ENCODE measurements at places on chromosomes 11 and 22. TPM values are rescaled to one million over a fixed set of nuclear protein-coding genes. Genes with fewer than 3 reads are reported as not detected.

- H3K4me3 ChIP-seq = no peak overlapping the region
- H3K27me3 ChIP-seq = no peaks in the 10 kb centered on the region
- no peaks in the 10 kb centered on the region for H3K36me3 ChIP-seq
- no peaks in the 10 kb centered on the region for H3K4me1 ChIP-seq
These were observed 52.3 kb upstream of the BMAL1 start for GRCh38 chr11:13225038-13226001.

GRCh38 chr22:50303848-50304527, 3.5 kb downstream of the PLXNB2 start:
- no peaks in the 10 kb centered on the region for H3K27me3 ChIP-seq
- H3K27ac ChIP-seq = no peak overlapping the region
- peaks cover 21% of the 10 kb centered on the region for H3K4me1 ChIP-seq
- no peak for DNase-seq
- no peaks in the 10 kb centered on the region for H3K36me3 ChIP-seq

GRCh38 chr11:26823963-26824362, 102.1 kb upstream of the SLC5A12 start:
- no peak overlapping the region for H3K27ac ChIP-seq
- H3K4me1 ChIP-seq = no peaks in the 10 kb centered on the region
- DNase-seq = no peak
- H3K36me3 ChIP-seq = no peaks in the 10 kb centered on the region
- H3K4me3 ChIP-seq = peak overlapping the region; percentile 27
- H3K27me3 ChIP-seq = no peaks in the 10 kb centered on the region

GRCh38 chr11:17004486-17005148, 9.6 kb downstream of the PLEKHA7 start:
- H3K36me3 ChIP-seq = no peaks in the 10 kb centered on the region
- H3K27ac ChIP-seq = no peak overlapping the region
- no peaks in the 10 kb centered on the region for H3K27me3 ChIP-seq

DNA sequence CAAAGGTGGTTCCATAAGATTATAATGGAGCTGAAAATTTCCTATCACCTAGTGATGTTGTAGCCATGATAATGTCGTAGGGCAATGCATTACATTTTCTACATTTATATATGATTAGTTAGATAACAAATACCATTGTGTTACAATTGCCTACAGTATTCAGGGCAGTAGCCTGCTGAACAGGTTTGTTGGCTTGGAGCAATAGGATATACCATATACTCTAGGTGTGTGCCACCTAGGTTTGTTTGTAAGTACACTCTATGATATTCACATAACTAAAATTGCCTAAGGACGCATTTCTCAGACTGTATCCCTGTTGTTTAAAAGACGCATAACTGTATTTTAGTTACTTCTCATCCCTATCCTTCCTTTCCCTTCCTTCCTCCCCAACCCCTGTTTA, 13.6 kb downstream of the PLEKHB1 start:
- DNase-seq = no peak
- no peak overlapping the region for H3K4me3 ChIP-seq

- H3K4me1 ChIP-seq = peaks cover 8% of the 10 kb centered on the region
- no peaks in the 10 kb centered on the region for H3K36me3 ChIP-seq
- no peak overlapping the region for H3K4me3 ChIP-seq
- H3K27me3 ChIP-seq = no peaks in the 10 kb centered on the region
These were observed 38.3 kb downstream of the KCNJ4 start for GRCh38 chr22:38416621-38417251.

DNA sequence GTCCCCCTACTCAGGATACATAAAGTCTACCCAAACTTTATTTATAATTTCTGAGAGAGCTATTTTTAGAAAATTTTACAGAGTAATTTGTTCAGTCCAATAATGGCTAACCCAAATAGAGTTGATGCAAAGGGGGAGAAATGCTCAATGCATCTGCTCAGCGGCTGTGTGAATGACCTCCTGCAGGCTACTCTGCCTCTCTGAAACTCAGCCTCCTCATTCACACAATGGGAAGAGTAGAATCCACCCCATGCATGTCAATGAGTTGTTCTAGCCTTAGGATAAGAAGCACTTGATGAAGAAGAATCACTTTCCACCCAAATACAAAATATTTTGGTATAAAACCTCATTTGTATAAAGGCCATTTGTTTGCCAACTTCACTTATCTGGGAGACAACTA, 1204.0 kb downstream of the LRRC4C start:
- DNase-seq = no peak
- no peaks in the 10 kb centered on the region for H3K4me1 ChIP-seq
- H3K36me3 ChIP-seq = no peaks in the 10 kb centered on the region
- no peak overlapping the region for H3K4me3 ChIP-seq
- H3K27me3 ChIP-seq = no peaks in the 10 kb centered on the region

DNA sequence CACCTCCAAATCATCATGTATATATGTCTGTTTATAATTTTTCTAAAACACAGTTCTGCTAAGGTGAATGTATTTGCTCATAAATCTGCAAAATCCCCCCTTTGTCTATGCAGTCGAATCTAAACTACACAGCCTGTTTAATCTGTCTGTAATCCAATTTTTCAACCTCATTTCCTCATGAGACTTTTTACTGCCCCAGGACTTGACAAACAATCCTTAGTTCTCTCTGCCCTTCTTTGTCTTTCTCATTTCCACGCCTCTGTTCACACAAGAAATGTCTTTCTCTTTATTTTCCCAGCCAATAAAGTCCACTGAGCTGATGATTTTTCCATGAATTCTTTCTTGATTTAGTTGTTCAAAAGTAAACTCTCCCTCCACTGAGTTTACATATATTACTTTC, 1154.3 kb downstream of the FAM181B start:
- no peak overlapping the region for H3K27ac ChIP-seq
- H3K27me3 ChIP-seq = no peaks in the 10 kb centered on the region
- no peaks in the 10 kb centered on the region for H3K36me3 ChIP-seq
- DNase-seq = no peak
- no peaks in the 10 kb centered on the region for H3K4me1 ChIP-seq

GRCh38 chr11:131561501-131561900, 191.1 kb downstream of the NTM start:
- H3K27ac ChIP-seq = no peak overlapping the region
- H3K36me3 ChIP-seq = no peaks in the 10 kb centered on the region
- no peaks in the 10 kb centered on the region for H3K27me3 ChIP-seq

GRCh38 chr11:117529816-117530215, 202.2 kb downstream of the CEP164 start:
- no peak for DNase-seq
- no peaks in the 10 kb centered on the region for H3K4me1 ChIP-seq

DNA sequence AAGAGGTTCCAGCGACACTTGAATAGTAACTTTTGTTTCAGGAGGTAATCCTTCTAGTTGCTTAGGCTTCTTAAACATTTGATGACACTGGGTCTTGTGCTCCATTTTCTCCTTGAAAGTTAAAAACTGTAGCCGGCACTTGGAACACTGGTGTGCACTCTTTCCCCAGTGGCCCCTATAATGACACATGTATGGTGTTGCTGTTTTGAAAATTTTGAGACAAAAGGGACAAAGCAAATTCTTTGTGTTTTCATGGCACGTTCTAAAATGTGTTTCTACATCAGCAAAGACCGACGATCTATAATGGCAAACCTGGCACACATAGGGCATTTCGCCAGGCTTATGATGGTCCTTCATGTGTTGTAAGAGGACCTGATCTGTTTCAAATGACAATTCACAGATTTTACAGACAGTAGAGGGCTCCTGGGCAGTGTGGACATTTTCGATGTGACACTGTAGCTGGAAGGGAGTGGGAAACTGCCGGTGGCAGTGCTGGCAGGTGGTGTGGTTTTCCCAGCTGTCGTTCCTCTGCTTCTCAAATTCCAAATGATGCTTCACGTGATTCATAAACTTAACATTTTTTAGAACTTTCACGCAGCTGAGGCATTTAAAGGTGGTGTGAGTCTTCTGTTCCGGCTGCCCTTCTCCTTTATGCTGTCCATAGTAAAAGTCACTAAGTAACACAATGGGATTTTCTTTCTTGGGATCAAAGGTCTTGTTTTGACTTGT, 20.5 kb downstream of the ZNF280B start:
- H3K27me3 ChIP-seq = no peaks in the 10 kb centered on the region
- H3K36me3 ChIP-seq = peaks cover 3% of the 10 kb centered on the region
- no peak overlapping the region for H3K4me3 ChIP-seq
- no peak for DNase-seq
- no peak overlapping the region for H3K27ac ChIP-seq

DNA sequence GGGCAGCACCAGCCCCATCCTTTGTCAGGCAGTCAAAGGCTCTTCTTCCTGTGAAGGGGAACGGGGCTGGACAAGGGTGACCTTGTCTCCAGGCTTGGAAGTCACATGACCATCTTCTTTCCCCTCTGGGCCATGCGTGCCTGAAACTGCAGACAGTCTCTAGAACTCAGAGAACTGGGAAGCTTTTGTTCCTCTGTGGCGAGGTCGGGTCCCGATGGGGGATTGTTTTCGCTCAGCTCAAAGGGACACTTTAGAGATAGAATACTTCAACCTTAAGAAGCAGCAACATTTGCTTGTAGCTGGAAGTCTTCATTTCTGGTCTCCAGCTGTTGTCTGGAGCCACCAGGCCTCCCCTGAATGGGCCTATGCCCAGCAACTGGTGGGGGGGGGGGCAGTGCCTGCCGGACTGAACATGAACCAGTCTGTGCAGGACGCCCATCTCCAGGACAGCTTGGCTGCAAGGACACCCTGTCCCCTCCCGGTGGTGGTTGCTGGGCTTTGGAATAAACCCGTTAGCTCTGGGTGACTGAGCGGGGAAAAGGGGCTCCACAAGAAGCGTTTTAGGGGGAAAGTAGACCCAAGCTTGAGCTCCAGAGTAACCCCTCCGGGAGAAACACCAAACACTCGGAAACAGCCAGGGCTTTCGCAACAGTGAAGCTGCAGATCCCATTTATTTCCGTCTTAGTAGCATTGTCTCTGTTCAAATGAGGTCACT, 55.7 kb upstream of the EMID1 start:
- no peaks in the 10 kb centered on the region for H3K4me1 ChIP-seq
- H3K4me3 ChIP-seq = no peak overlapping the region
- no peak for DNase-seq
- no peak overlapping the region for H3K27ac ChIP-seq
- peaks cover 37% of the 10 kb centered on the region for H3K27me3 ChIP-seq
- no peaks in the 10 kb centered on the region for H3K36me3 ChIP-seq

- no peak overlapping the region for H3K27ac ChIP-seq
- DNase-seq = no peak
- H3K4me3 ChIP-seq = no peak overlapping the region
- H3K36me3 ChIP-seq = peaks cover 48% of the 10 kb centered on the region
- no peaks in the 10 kb centered on the region for H3K27me3 ChIP-seq
- no peaks in the 10 kb centered on the region for H3K4me1 ChIP-seq
These were observed 43.8 kb downstream of the COPB1 start for GRCh38 chr11:14455648-14456430.

EI24 gene
- total RNA-seq = 29.9 TPM

GPHA2 gene
- not detected for total RNA-seq

ANKRD13D gene
- total RNA-seq = 244 TPM

PGA5 gene
- total RNA-seq = not detected

NEFH gene
- 0.76 TPM for total RNA-seq

OR4A16 gene
- total RNA-seq = not detected

ENTHD1 gene
- 0.16 TPM for total RNA-seq

CDC42EP1 gene
- total RNA-seq = 0.47 TPM

Data from T-cell (primary cell).